CD4-positive, alpha-beta T cell treated with Interleukin-4 for 1 hour (primary cell): ENCODE measurements at places on chromosomes 12 and 14.

DNA sequence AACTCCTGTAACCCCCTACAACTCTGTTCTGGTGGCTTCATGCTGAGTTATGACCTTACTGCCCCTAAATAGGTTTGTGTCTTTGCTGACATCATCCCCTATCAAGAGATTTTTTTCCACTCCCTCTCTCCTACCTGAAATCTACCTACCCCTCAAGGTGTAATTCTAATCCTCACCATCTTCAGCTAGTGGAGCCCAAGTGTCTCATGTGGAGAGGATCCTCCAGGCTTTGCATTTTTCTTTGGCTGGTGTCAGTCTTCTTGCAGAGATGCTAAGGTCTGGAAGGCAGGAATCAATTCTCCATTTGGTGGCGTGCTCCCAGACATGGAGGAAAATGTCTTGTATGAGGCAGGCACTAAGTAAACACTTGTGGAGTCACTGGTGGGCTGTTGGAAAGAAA is 74.8 kb upstream of the PRMT8 start:
- no peak for DNase-seq

- no peak for DNase-seq
Observed at GRCh38 chr12:47614521-47614920, 91.3 kb downstream of the RPAP3 start.

DNA sequence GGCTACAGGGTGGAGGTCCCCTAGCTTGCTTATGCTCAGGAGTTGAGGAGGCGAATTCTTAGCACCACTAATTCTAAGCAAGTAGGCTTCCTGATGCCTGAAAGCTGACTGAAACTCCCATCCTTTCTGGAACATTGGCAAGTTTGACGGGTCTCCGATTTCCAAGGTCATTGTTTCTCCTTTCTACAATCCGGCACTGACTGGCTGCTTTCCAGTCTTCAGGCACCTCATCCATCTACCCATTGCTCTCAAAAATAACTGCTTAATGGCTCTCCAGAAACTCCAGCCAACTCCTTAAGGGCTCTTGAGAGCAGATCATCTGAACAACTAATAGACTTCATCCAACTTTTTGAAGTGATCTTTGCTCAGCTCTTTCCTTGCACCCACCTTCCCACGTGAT is 13.3 kb downstream of the REM2 start:
- DNase-seq, result no peak

- no peak for DNase-seq
Observed at GRCh38 chr14:81890020-81890419, 356.4 kb upstream of the SEL1L start.

- DNase-seq, result no peak
Observed at GRCh38 chr12:85405781-85406522, 125.9 kb downstream of the ALX1 start.

GRCh38 chr12:112126911-112127310 is 1.6 kb downstream of the TRAFD1 start:
- DNase-seq, result no peak

DNA sequence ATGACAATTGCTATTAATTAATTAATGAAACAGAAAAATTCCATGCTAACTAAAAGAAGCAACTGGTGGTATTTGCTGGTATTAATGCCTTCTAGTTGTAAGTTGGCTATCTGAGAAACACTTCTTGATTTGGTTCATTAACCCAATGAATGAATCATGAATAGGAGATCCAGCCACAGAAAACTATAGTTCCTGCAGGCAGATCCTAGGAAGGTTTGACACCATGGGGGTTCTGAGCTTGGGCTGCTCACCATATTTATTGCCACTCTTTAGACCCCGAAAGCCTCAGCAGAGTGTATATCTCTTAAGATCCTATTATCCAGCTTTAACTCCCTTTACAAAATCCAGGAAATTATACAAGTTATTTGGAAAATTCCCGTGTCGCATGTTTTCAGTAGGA is 81.4 kb upstream of the REP15 start:
- DNase-seq, result no peak

DNA sequence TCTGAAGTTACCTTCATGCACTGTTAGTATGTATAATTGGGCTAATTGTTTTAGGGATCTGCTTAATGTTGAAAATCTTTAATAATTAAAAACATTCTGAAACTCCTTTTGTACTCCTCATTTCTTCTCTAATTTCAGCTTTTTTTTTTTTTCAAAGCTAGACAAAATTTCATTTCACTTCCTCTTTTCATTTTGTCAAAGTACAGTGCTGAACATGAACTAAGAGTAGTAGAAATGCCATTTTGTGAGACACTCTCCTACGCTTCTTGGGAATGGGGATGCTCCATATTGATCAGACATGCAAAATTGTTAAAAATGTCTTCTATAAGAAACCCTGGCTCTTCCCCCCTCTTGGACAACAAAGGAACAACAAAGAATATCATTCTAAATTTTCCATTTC is 1.7 kb downstream of the ABCD2 start:
- DNase-seq, result no peak

- DNase-seq, result no peak
Observed at GRCh38 chr14:20492486-20492885, 12.9 kb upstream of the RNASE10 start.

- DNase-seq, result no peak
Observed at GRCh38 chr14:78162202-78162601, 8.0 kb upstream of the NRXN3 start.

DNA sequence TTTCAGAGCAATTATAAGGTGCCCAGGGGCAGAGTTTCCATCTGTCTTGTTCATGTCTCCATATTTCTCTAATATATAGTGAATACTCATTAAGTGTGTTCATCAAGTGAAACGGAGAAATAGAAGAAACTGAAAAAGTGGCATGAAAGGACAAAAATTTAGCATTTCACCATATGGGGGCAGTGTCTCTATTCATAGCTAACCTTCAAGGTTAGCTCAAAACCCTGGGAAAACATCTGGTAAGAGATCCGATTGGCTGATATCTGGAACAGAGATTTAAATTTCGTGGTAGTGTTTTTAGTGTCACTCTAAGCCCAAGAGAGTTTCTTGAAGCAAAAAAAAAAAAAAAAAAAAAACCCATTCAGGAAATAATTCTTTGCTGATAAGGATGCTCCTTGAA is 367.5 kb downstream of the DAD1 start:
- DNase-seq, result no peak

DNA sequence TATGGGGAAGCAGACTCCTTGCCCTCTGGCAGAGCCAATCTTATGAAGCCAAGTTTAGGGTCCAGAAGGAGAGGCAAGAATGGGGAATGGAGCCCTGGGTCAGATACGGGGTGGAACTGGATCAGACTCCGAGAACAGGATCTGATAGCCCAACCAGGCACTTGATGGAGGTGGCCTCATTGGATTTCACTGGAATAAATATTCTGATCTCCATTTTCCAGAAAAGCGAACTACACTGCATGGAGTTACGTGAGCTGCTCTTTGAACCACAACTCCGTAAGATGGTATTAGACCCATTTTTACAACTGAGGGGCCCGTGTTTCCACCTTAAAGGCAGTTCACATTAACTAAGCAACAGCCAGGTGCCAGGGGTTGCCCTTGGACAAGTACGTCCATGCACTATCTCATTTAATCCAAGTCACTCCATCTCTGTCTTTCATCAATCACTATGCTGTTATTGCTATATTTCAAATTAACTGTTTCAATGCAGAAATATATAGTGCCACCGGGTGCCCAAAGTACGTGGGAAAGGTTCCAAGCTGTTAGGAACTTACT is 155.2 kb downstream of the BCL11B start:
- DNase-seq, result no peak

DNA sequence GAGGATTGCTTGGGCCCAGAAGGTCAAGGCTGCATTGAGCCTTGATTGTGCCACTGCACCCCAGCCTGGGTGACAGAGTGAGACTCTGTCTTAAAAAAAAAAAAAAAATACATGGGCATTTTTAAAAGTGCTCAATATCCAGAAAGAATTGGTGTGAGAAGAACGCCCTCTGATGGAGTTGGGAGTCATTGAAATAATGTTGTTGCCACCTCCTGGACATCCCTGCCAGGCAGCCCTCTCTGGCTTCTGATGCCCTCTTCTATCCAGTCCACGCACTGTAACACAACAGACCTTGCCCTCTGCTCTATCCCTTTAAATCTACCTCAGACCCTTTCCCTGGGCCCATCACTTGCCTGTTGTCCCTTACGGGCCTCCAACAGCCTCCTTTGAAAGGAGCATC is 4.9 kb downstream of the PTGDR start:
- DNase-seq, result peak; percentile 72

DNA sequence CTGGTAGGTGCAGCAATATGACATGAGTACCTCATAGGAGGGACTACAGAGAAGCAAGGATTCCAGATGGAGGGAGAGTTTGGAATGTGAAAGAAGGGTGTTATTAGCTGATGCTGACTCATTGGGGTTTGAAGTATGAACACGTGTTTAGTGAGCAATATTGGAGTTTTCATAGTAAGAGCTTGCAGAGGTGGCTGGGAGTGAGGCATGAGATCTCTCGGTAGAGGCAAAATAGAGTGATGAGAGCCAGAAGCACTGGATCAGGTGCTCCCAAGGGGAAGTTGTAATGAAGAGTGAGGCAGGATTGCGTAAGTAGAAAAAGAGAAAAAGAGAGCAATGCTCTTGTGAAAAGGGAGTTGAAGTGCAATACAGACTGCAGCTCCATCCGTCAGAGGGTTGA is 42.1 kb downstream of the MGST1 start:
- DNase-seq, result no peak

DNA sequence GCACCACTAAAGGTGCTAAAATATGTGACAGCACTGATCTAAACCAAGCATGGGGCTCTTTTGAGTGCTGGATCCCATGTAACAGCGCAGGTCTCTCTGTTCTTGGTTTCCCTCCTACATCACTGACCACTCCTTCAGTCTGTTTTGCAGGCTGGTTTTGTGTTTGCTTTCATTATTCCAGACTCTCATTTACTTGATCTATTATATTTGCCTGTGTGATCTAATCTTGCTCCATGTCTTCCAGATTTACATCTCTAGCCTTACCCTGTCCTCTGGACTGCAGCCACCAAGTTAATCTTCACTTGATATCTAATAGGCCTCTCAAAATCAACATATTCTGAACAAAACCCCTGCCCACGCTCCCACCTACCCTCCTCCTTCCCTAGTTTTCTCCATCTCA is 8.6 kb downstream of the GLIPR1 start:
- no peak for DNase-seq

- no peak for DNase-seq
Observed at GRCh38 chr12:94126067-94126466, 22.3 kb upstream of the PLXNC1 start.

DNA sequence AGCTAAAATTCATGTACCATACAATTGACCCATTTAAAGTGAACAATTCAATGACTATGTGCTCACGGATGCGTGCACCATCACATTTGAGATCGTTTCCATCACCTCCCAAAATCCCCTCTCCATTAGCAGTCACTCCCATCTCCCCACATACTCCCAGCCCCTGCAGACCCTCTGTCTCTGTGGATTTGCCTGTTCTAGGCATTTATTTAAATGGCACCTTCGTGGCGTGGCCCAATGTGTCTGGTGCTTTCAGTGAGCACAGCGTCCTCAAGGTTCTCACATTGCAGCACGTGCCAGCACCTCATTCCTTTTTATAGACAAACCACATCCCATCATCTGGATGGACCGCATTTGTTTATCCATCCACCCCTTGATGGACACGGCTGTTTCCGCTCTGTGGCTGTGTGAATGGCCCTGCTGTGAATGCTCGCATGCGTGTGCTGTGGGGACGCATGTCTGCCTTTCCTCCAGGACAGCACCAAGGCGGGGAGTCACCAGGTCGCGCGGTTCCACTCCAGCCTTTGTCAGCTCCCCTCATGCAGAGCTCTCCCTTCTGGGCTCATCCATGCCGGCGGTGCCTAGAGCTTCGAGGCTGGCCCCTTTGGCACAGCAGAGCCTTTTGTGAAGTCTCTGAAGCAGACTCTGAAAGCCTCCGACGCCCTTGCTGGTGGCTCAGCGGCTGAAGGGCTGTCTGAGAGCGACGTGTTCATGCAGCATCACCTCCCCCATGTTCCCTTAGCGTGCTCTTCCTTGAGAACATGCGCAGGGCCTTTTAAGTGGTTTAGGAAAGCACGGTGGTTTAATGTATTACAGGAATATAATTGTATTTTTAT is 184.4 kb downstream of the KIF26A start:
- no peak for DNase-seq

DNA sequence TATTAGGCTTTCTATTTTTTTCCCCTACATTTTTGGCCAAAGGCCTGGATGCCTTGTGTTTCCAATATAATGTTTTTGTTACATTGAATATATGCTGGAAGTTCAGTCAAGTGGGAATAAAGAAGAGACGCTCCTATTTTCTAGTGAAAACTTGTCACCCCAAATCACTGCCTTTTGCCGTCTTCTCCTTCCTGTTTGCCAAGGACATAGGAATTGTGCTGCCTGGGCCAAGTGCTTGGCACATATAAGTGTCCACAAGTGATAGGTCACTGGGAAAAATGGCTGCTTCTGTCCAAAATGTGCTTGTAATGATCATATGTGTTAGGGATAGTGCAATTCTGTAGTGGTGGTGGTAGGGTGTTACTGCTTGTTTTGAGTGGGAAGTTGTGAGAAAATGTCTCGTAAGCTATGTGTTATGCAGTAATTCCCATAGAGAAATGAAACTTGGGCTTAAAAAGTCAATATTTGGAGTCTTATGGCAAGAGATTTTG is 11.6 kb upstream of the KCNJ8 start:
- no peak for DNase-seq

DNA sequence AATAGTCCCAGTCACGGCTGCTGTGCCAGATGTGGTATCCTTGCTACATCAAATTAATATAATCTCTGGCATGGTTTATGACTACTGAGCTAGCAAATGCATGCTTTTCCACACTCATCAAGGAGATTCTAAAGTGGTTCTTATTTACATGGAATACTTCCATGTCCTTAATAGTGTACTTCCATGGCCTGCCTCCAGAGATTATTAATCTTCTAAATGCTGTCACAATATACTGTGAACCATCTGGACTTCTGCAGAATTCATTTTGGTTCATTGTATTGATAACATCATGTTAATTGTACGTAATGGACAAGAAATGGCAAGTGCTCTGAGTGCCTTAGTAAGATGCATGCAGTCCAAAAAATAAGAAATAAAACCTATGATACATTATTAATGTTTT is 230.8 kb downstream of the NUAK1 start:
- DNase-seq, result no peak

- no peak for DNase-seq
Observed at GRCh38 chr14:102823546-102823945, 46.3 kb downstream of the TRAF3 start.

GRCh38 chr12:63132201-63132600 is 18.8 kb downstream of the AVPR1A start:
- DNase-seq, result no peak

DNA sequence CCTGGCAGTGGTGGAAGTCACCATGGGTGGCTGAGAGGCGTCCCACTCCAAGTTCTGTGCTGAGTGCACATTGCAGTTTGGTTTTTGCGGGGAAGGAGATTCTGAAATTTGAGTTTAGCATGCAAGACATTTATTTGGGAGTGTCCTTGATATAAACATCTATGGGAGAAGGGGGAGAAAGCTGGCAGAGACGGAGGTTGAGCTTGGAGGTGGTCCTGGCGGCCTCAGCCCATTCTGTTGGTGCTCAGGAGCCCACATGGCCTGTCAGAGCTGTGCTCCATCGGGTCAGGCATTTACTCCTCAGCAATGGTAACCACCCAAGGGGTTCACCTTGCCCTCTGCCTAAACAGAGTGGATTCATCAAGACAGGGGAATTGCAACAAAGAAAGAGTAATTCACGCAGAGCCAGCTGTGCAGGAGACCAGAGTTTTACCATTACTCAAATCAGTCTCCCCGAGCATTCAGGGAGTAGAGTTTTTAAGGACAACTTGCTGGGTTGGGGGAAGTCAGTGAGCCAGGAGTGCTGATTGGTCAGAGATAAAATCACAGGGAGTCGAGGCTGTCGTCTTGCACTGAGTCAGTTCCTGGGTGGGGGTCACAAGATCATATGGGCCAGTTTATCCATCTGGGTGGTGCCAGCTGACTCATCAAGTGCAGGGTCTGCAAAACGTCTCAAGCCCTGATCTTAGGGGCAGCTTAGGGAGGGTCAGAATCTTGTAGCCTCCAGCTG is 323.3 kb upstream of the TMEM132C start:
- DNase-seq, result no peak
